ENCODE measurements at places on chromosomes 7 and 10.

GRCh38 chr7:159122276-159122675 lies 22.4 kb downstream of the VIPR2 start:
- DNase-seq = no peak

DNA sequence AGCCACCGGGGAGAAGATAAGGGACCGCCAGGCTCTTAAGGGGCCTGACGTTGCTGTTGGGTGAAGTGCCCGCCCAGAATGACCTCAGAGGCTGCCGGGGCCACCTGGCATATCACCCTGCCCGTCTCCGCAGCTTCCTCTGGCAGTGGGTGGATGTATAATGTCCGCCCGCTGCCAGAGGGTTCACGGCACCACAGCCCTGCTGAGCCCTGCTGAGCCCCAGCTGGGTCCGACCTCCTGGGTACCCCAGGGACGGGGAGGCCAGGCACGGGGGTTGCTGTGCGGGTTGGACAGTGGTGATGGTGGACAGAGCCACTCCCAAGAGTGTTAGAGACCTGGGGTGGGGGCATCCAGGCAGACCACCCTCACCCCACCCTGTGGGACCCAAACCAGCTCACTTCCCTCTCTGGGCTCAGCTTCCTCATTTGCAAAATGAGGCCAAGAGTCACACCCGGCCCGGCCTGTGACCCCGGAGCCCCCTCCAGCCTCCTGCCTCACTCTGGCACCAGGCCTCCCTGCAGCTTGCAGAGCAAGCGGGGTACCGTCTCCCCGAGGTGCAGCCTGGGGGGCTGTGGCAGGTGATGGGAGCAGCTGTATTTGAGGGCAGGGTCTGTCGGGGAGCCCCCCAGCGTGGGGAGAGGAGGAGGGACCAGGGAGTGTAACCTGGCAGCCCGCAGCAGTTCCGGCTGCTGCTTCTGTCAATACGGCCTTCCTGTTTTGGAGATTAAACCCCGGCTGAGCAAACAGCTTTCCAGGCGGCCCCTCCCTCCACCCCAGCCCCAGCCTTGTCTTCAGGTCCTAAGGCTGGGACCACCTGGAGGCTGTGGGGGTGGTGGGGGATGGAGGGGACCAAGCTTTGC lies 8.4 kb upstream of the LFNG start:
- peak; percentile 52 for DNase-seq

DNA sequence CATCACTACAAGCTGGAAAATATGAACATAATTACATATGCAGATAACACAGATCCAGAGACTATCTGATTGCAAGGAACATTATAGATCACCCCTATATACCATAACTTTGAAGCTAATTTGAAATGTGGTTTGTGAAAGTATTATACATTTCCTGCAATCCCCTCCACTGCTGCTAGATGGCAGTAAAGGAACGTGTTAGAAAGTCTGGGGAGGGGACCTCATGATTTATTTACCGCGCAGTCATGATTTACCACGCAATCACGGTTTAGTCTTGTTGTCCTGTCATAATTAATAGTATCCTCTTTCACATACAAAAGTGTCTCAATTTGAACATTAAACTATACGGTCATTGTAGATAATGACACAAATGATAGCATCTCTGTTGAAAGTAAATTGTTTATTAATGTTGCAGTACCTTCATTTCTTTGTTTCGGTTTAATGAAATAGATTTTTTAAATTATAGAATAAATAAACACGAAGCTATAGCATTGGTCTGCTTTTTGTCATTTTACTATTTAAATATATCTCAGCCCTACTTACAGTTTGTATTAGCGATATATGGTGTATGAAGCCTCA lies 145.3 kb upstream of the PRSS1 start:
- peak; percentile 11 for DNase-seq

GRCh38 chr10:49369216-49370162 lies 26.4 kb downstream of the DRGX start:
- no peak for DNase-seq

DNA sequence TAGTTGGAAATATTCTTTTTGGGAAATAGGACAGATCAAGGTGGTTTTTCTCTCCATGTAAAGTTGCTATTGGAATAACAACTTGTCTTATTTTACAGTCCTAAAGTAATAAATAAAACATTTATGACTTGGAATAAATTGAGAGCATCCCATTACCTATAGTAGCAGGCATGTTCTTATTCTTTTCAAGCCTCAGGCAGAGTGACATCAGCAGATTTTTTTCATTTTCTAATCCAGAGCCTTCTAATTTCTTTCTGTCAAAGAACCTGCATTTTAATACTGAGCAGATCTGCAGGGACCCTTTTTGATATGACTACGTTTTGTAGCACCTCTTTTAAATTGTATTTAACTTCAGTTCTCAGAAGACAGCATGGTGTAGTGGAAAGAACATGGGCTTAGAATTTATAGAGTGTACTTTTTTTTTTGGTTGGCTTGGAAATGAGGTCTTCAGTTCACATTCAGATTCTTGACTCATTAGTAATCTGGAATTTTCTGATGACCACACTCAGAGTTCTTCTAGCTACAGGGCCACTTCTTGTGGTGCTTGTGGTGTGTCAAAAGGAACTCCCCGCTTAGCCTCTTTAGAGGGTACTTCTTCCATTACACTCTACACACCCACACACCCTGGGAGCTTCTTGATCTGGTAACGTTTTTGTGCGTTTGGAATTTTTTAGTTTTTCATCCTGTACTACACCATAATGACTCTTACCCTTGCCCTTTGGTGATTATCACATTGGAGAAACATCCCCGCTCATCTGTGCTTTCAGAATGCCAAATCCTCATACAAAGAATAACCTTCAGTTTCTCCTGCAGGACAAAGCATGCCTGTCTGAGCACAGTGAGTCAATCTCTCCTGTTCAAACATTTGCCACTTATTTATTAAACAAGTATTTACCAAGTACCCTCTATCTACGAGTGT lies 34.6 kb downstream of the AGK start:
- no peak for DNase-seq

DNA sequence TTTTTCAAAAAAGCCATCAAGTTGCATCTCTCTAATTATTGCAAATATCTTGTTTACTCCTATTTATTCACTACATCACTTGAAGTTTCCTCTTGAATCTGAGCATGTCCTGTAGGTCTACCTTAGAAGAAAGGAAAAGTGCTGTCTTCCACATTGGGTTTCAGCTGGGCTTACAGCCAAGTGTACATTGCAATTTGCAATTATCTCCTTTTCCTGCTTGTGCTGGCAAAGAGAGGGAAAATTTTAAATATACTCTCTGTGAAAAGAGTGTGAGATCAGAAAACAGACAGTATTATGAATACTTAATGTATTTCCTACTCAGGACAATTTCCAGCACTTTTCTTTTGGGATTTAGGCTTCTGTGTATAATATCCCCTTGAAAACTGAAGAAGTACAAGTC lies 839.7 kb downstream of the CNTNAP2 start:
- no peak for DNase-seq

DNA sequence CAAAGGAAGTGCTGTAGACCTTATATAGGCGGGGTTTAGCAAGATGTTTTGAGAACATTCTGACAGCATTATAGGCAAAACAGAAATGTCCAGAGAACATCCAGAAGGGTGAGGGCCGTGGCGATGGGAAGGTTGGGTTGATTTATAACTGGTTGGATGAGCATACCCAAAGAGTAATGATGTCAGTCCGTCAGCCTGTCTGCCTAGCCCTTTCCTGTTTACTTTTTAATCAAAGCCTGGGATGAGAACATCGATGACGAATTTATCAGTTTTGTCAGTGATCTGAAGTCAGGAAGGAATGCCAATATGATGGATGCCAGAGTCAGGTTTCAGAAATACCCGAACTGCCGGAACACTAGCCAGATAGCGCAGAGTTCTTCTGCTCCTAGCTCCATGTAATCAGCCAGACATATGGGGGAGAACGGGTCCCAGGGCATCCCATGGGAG lies 33.8 kb upstream of the TRIM8 start:
- DNase-seq = no peak

DNA sequence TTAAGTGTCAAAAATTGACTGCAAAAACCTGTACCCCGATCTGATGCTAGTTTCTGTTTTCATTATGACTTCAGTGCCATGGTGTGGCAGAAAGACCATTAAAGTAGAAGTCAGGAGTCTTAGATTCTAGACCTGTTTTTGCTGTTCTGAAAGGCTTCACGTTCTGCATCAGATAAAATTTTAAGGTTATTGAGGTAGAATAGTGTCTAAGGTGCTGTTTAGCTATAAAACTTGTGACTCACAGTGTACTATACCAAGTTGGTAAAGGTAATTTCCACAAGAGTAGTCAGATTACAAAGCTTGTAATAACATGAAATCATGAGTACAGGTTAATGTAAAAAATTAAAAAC lies 38.6 kb downstream of the ZNRF2 start:
- DNase-seq = no peak

DNA sequence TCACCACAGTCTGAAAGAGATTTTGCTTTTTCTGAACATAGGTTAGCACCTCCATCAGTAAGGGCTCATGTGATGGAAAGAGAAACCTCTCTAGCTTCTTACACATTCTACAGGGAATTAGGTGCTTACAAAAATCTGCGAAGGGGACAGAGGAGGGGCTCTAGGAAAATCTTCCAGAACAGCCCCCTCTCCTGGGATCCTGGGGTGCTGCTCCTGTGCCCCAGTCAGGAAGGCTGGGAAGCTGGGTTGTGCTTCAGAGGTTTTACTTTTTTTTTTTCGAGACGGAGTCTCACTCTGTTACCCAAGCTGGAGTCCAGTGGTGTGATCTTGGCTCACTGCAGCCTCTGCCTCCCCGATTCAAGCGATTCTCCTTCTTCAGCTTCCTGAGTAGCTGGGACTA lies 7.5 kb upstream of the FAM171A1 start:
- DNase-seq = no peak

DNA sequence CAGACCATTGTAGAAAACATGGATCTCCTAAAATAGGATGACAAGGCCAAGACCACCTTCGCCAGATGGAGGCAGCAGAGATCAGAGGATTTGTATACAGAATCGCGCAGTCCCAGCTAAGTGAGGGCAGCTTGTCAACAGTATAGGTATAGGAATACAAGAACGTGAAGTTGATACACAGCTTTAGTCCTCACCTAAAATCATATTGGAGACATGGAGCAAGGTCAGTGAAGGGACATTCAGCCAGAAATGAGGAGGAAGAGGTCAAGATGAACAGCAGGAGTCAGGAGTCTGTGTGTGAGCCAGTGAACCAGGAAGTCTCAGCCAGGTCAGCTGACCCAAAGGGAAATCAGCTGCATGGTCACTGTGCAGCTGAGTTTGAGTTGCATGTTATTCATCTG lies 263.4 kb upstream of the PRKCQ start:
- DNase-seq = no peak

DNA sequence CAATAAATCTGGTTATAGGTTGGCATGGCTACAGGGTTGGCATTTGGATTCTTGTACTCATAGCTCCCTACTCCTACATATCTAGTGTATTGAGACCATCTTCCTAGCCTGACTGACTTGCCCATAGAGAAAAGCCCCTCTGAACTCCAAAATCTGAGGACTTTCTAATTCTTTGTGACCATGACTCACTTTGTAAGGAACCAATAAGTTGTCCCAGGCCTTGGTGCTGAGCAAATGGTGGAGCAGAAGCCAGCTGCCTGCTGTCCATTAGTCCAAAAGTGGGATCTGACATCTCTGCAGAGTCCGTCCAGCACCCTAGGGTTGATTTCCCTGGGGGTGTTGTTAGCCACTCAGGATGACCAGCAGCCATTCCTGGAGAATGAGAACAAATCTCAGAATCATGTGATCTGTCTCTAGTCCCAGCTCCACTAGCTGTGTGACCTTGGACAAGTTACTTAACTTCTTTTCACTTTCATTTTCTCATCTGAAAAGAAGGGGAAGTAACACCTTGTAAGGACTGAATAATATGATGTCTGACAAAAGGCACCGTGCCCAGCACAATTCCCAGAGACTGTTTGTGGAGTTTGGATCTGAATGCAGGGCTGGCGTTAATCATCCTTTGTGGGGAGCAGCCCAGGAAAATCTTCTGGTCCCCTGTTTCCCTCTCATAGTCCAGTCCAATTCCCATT lies 44.1 kb downstream of the MTURN start:
- DNase-seq = no peak

DNA sequence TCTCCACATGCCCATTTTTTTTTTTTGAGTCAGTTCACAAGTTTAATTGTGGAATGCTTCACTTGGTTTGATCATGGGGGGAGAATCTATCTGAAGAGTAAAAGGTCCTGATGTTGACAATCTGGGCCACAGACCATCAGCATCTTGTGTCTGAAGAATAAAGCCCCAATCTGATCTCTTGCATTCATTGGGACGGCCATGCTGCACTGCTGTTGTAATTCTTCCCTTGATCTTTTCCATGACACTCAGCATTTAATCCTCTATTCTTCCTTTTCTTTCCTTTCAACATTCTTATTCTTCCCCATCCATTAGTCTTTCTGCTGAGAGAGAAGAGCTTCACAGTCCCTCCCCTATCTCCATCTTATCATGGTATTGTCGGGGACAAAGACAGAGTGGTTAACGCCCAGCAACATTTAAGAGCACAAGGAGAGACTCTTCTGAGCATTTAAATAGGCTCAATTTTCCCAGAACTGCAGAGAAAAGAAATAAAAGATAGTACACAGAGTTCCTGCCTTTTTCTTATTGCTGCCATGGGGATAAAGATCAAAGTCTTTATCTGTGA lies 1157.3 kb downstream of the SORCS3 start:
- no peak for DNase-seq

GRCh38 chr10:33189363-33189762 lies 145.1 kb downstream of the NRP1 start:
- DNase-seq = no peak

- no peak for DNase-seq
Observed at GRCh38 chr10:6617309-6618076, 37.4 kb upstream of the PRKCQ start.

GRCh38 chr10:5184987-5185775 lies at the start of gene AKR1C8:
AKR1C8 (minus strand) TSS chr10:5185150; CDS start chr10:5185104, 46 bp downstream.
- no peak for DNase-seq

DNA sequence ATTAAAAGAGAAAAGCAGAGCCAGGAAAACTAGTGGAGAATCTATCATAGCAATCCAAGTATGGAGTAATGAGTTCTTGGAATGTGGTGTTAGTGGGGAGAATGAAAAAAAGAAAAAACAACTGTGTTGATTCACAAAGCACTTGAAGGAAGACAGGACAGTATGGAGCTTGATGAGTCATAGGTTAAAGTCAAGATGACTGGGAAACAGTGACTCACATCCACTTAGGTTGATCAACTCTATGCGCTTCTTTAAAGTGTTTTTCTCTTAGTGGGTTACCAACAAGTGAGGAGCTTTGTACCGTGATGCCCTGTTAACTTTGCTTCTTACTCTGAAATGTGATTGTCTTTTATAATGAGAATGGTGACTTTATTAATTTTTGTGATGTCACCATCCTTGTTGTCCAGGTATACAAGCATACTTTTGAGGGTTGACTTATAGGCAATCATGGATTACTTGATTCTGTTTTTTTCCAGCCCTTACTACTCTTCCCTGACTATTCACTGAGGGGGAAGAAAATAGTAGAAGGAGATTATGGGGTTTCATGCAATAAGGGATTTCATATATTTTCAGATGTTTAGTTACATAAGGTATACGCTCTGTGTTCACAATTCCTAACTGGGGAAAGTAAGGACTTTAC lies 32.1 kb upstream of the MDFIC start:
- DNase-seq = no peak

GRCh38 chr7:18132811-18133210 lies 105.2 kb upstream of the PRPS1L1 start:
- DNase-seq = no peak

All from CMK (cell line).